ENCODE measurements at places on chromosomes 7 and 10.
A peak's percentile ranks its signal among the peaks of the same experiment; 100 is the strongest.

DNA sequence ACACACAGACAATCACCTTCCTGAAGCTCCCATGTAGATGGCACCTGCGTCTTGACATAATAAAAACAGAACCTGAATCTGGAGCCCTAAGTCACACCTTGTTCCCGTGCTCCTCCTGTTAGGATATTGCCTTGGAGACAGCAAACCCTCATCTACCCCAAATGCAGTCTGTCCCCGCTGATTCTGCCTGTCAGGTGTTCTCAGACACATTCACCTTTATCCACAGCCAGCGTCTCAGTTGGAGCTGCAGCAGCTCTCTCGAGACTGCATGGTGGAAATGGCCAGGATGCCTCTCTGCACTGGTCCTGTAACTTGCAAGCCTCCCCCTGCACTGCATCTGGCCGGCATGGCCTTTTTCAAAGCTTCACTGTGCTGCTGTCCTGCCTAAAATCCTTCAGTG lies 218.0 kb upstream of the ZNF32 start:
- DNase-seq = no peak

DNA sequence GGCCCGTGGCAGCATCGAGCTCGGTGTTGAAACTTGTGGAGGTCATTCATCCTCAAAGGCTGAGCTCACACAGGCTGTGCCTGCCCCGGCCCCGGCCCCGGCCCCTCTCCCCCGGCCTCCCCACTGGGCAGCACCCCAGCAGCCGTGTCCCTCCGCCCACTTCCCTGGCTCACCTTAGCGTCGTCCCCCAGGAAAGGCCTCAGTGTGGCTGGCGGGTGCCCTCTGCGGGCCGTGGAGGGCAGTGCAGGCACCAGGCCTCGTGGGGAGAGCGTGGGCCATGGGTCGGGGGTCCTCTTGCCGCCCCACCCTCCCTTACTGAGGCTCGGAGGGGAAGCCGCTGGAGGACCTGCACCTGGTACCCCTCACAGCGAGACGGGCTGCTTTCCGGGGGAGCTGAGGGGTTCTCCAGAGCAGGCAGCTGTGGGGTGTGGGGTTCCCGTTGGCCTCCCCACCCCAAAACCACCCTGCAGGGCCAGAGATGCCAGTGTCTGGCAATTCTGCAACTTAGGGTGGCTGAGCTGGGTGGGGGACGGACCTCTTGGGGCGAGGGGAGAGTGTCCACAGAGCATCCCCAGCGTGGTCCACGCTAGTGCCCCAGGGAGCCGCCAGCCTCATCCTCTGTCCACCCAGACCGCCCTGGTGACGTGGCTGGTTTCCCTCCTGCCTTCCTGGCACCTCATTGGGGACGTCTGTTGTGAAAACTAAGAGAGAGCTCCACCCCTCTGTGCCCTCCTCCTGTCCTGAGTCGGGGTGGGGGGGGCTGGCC lies 44.2 kb upstream of the DPYSL4 start:
- DNase-seq = peak; percentile 73

DNA sequence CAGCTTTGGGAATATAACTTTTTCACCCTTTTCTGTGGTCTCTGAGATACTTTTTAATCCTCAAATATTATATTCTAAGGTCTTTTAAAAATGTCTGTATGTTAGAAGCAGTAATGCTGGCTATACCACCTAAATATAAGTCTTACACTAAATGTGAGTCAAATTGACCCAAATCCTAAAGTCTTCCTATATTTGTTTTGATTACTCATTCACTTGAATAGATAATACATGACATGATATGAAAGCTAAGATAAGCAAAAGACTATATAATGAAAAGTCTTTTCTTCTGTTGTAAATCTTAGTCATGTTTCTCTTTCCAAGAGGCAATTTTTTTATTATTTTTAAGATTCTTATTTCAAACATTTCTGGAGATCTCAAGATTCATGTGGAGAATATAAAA lies 64.2 kb downstream of the HDAC9 start:
- no peak for DNase-seq

- no peak for DNase-seq
These were observed 131.2 kb downstream of the DGKI start for GRCh38 chr7:137715533-137715932.

DNA sequence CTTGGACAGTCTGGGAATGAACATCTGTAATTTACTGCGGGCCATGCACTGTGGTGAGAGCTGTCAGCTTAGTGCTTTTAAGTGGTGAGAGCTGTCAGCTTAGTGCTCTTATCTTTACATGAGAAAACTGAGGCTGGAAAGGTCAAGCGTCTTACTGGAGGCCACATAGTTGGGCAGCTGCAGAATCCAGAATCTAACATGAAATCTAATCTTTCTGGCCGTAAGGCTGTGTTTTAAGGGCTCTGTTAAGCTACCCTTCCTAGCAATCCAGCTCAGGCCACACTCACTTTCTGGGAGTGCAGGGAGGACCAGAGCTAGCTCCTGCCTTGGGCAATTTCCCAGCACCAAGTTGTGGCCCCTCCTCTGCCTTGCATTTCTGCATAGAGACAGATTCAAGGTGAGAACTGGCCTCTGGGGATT lies 70.2 kb downstream of the SORCS3 start:
- DNase-seq = no peak

DNA sequence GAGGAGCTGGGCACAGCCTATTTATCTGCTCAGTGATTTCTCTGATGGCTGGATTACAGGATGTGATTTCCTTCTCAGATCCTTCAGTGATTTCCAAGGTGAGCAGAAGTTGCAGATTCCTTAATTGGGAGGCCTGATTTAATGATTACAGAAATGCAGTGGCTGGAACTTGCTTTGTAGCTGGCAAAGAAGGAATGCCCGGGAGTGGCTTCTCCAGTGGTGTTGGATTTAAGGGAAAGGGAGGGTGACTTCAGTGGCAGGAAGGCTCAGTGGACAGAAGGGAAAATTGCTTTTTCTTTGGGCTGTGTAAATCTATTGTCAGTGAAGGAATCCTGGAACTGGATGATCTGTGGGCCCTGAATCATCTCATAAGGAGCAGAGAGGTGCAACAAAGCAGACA lies 5.1 kb downstream of the SORCS3 start:
- no peak for DNase-seq

DNA sequence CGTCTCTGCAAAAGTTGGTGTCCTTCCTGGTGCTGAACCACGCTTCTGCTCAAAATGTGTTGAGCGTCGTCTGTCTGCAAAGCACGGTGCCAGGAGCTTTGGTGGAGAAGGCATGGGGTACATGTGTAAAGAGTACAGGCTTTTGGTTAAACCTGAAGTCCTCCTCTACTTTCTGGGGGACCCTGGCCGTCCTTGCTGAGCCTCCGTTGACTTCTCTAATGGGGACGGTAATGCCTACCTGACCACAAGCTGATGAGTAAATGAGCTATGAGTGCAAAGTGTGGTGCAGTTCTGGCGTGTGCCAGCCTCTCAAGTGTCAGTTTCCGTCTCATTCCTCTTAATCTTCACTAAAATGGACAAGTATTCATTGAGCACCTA lies 527 bp upstream of the HERPUD2 start:
- DNase-seq = no peak

DNA sequence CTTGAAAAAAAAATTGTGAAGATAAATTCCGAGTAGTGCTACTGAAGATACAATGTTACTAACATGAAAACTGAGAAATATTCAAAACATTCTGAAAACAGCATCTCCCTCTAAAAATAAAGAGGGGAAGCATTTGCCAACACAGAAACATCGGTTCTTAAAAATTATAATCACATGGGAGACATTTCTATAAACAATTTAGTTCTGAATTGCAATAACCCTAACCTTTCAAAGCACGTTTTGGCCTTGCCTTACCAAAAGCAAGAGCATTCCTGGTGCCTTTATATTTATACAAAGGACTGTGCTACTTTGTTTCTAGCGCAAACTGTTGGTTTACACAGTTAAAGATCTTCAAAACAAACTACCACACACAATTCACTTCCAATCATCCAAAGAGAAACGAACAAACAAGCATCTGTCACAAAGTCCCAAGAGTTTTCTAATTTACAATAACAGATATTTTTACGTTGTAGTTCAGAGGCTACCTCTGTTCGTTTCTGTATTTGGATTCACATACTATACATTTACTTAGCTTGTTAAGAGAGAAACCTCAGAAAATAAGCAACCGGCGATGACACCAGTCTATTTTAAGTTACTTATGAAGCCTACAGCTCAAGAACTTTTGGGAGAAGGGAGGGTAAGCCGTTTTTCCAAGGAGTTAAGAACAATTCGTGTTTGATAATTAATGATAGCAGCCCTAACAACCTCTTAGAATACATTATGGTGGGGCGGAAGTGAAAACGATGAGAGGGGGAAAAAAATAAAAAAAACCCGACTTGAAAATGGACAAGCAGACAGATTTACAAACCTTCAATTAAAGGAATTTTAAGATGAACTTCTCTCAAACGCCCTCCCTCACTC lies 1.3 kb downstream of the ABI1 start:
- DNase-seq = peak; percentile 13

DNA sequence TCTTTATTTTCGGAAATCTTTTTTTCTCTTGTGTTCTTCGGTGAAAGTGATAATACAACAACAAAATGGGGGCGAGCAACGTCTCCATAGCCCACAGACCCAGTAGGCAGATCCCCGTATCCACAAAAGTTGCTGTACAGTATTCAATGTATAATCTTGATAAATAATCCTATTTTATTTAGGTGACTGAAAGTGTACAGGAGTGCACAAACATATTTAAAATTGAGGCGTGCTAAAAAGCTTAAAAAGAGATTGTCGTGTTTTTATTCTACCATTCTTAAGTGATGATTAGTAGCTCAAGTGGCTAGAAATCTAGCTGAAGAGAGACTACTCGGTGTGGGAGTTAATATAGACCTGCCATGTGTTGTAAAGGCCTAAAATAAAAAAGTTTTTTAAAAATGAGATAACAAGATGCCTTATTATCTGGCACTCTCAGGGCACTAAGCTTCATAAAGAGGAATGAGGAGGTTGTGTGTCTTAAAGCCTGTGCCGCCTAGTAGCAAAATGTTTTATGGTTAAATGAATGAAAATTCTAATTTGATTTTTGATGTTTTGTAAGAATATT lies 1.6 kb downstream of the CAPZA2 start:
- no peak for DNase-seq

DNA sequence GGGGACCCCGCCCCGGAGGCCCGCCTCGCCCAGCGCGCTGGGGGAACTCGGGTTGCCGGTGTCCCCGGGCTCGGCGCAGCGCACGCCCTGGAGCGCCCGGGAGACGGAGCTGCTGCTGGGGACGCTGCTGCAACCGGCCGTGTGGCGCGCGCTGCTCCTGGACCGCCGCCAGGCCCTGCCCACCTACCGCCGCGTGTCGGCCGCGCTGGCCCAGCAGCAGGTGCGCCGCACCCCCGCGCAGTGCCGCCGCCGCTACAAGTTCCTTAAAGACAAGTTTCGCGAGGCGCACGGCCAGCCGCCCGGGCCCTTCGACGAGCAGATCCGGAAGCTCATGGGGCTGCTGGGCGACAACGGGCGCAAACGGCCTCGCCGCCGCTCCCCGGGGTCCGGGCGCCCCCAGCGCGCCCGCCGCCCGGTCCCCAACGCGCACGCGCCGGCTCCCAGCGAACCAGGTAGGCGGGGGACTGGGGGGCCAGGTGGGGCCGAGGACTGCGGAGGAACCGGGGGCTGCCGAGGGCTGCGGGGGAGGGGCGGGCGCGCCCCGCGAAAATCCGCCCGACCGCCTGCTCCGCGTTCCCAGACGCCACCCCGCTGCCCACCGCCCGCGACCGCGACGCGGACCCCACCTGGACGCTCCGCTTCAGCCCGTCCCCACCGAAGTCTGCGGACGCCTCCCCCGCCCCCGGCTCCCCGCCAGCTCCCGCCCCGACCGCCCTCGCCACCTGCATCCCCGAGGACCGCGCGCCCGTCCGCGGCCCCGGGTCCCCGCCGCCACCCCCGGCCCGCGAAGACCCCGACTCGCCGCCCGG lies 574 bp downstream of the UTF1 start:
- DNase-seq = peak; percentile 61

DNA sequence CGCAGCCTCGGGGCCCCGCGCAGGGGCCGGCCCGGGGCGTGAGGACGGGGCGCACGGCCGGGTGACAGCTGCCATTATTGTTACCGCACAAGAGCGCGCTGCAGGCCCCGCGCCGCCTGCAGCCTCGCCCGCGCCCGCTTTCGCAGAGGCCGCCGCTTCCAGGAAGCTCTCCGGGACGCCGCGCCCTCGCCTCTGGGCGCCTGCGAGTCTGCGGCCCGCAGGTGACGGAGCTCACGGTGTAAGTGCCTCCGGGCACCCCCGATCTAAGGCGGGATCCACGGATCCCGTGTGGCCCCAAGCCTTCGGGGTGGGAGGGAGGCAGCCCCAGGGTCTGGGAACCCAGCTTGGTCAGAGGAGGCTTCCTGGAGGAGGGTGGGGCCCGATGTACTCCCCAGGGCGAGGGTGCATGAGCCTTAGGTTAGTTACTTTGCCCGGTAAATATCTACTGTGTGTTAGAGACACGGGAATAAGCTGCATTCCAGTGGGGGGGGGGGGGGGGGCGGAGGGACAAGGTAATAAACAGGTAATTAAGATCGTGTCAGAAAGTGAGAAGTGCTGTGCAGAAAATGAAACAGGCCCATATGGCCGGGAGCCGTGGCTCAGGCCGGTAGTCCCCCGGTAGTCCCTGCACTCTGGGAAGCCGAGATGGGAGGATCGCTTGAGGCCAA lies 638 bp downstream of the IQCE start:
- DNase-seq = peak; percentile 65

GRCh38 chr10:35896001-35896400 lies 253.9 kb upstream of the FZD8 start:
- DNase-seq = no peak

- no peak for DNase-seq
These were observed 19.0 kb downstream of the TMEM236 start for GRCh38 chr10:17771017-17771416.

DNA sequence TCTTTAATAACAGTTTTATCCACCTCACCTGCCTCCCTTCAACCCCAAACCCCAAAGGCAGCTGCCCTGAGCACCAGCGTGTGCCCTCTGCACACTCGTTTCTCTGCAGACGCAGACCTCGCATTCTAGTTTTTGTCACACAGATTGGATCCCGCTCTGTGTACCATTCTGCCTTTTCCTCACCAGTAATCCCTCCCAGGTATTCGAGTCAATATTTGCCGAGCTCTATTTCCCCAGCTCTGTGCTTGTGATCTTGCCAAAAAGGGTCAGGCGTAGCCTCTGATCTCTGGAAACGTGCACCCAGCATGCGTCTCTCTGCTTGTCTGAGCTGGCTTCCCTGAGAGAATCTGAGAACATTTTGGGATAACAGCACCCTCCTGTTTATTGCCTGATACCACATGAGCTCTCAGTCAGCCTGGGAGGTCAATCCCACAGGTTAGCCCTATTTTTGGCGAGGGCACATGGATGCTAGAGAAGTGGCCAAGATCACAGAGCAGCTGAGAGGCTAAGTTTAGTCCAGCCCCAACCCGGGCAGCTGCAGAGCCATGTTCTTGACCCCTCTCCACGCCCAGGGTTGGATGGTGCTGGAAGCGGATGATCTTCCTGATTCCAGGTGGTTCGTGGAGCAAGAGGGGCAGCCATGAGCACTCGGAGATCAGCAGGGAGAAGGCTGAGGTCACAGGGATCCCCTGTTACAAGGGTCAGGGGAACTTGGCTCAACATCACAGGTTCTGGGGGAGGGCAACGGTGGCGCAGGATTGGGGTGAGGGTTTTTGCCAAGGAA lies 29.1 kb downstream of the FOXL3 start:
- DNase-seq = no peak

- DNase-seq = no peak
These were observed 107.0 kb downstream of the PLXNA4 start for GRCh38 chr7:132469264-132469663.

Data from hepatocyte (in vitro differentiated cells).